ENCODE measurements at places on chromosomes 7 and 10.

GRCh38 chr7:11252705-11253272 is 279.1 kb downstream of the PHF14 start:
- DNase-seq, result no peak

DNA sequence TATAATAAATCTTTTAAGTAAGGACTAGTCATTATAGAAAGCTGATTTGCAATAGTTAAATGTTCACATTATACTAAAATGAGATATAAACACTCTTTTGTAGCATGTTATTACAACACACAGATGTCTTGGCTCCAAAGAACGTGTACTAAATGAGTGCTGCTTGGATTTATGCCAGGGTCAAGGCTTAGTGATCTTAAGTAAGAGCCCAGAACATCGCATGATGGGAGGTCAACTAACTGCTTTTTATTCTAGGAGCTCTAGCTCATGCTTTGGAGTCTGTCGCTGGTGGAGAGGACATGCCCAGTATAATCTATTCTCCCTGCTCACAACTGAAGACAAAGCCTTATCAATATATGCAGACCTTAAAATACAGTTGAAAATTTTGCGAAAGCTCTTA is 315.1 kb downstream of the BBS9 start:
- DNase-seq, result no peak

DNA sequence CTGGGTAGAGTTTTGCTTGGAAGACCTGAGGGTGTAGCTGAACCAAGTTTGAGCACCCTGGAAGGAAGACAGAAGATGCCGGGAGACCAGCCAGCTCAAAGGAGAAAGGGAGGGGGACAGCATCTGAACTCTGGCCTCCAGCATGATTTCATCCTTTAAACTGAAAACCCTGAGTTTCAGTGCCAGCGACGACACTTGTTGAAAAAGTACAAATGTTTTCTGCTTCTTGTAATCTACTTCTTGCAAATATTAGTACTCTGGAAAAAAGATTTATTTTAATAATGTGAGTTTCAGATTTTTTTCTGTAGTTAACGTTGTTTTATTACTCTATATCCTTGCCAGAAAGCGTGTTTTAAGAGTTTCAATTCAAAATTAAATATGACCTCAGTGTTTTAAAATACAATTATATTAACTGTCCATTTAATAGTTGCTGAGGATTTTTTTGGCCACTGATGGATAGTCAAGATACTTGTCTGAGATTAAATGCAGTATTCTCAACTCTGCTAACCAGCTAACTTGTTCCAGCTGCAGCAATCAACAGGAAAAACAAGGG is 227.7 kb downstream of the MGMT start:
- no peak for DNase-seq

DNA sequence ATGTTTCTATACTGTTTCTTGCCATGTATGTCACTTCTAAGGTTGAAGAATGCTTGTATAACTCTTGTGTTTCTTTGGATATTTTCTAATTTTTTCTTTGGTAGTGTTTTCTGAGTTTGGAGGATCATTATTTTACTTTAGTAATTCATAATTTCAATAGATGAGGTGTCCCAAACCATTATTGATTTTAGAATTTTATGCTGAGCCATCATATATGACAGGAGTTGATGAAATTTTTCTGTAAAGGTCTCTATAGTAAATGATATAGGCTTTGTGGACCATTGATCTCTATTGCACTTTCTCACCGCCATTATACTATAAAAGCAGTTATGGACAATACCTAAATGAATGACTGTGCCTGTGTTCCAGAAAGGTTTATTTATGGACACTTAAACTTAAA is 183.3 kb upstream of the PPP1R3A start:
- DNase-seq, result no peak

GRCh38 chr7:124536156-124536762 is 229.3 kb downstream of the GPR37 start:
- no peak for DNase-seq

DNA sequence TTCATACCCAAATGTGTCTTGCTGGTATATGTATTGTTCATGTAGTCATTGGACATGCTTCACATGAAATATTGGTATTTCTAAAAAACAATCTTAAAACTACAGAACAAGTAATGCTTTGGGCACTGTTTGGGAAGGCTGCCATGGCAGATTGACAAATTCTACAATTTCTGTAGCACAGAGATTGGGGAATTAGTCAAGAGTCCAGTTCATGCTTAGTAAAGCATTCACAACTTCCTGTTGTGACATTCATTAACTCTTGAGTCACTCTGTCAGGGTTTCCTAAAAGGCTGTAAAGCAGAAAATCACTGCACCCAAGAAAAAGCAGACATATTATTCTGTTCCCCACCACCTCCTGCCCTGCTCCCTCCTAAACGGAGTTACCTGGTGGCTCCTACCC is 398.9 kb downstream of the PHTF2 start:
- DNase-seq, result no peak

DNA sequence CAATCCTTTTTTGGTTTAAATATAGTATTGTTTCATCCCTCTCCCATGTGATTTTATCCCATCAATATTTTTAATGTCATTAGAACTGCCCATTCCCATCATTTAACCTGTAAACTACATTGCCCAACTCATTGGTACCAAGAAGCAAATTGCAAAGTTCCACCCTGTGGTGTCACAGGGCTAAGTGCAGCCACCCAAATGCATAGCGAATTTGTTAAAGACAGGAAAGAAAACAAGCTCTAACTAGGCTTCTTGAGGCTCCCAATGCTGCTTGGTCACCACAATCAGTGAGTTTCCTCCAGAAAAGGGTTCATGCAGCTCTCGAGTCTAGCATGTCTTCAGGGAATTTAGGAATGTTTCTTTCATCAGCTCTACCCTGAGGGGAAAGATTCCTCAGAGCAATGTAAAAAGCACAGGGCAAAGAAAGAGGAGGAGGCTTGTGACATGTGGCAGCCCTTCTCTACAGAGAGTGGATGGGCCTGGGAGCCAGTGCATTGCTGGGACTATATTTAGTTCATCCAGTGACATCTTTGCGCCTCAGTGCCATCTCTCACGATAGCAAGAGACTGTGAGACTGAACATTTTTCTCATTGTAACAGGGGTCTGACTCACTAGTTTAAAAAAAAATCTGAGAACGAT is 58.1 kb downstream of the CAV1 start:
- DNase-seq, result no peak

DNA sequence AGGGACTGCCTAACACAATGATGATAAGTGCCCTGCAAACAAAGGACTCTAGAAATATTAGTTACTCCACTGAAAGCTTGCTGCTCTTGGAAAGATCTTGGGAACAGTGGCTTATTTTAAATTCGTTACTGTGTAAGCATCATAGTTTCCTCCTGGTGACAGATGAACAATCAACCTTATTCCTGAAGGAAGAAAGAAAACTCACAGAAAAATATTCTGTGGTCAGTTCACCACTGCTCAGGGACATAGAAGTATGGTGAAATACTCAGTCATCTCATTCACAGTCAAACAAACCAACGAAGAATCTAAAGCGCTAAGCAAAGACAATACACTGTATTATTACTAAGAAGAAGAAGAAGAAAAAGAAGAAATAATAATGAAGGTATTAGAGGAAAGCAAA is 27.8 kb downstream of the MKX start:
- no peak for DNase-seq

- no peak for DNase-seq
Measured at GRCh38 chr10:116147147-116147905, 125.7 kb downstream of the GFRA1 start.

- DNase-seq, result no peak
Measured at GRCh38 chr7:149642589-149642988, 130.8 kb downstream of the ZNF467 start.

DNA sequence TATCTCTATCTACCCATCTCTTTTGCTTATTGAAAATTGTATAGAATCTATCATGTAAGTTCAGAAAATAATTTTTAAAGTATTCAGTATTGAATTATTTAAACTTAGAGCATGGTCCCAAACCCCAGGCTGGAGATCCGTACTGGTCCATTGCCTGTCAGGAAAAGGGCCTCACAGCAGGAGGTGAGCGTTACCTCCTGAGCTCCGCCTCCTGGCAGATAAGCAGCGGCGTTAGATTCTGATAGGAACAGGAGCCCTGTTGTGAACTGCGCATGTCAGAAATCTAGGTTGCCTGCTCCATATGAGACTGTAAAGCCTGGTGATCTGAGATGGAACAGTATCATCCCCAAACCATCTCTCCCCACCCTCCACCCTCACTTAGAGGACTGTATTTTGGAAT is 266.0 kb upstream of the CNTNAP2 start:
- no peak for DNase-seq

GRCh38 chr7:21071561-21072501 is 285.1 kb upstream of the SP8 start:
- DNase-seq, result no peak

DNA sequence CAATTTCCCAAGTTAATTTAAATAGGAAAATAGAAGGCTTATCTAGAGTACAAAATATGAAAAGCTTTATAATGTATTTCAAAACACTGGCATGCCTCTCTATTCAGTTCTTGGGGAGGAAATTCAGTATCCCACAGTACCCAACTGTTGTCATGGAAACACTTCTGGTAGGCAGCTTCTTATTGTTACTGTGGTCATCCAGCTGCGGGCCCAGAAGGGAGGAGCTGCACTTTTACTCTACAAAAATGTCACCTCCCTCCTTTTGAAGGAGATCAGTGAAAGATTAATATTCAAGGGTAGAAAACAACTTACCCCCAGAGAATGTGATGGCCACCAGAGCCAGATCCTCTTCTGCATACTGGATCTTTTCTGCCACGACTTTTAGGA is 202.8 kb downstream of the RAPGEF5 start:
- no peak for DNase-seq

- peak; percentile 43 for DNase-seq
Measured at GRCh38 chr7:104207731-104208420, at the start of gene ORC5. ORC5 (minus strand) TSS chr7:104208013; CDS start chr7:104207904, 109 bp downstream.

Data from stimulated activated CD8-positive, alpha-beta memory T cell treated with anti-CD3 and anti-CD28 coated beads, Interleukin-2, amount 100 ng/mL, for 1 hour (primary cell).